Left cardiac atrium (tissue), 4 donors: ENCODE measurements at places on chromosomes 4 and X. TPM values are rescaled to one million over a fixed set of nuclear protein-coding genes. Genes with fewer than 3 reads are reported as not detected.
A peak's percentile ranks its signal among the peaks of the same experiment; 100 is the strongest.

GRCh38 chr4:149166365-149166764, 649.3 kb downstream of the IQCM start:
- DNase-seq = no peak

JCHAIN gene
- total RNA-seq = 9.0 TPM

DNA sequence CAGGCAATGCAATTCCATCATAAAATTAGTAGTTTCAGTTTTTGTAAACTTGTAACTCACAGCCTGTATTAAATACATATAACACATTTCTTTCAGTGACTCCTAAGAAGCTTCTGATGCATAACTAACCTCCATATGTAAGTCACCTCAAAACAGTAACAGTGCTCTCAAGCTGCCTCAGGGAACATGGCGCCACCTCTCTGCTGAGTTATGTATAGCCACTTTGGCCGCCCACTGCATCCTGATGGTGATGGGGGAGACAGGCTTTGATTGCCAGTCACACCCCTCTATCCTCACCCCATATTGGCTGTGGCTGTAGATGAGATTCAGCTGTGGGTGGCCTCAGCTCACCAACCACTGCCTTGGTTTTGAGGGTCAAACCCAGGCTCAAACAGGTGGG, 54.3 kb downstream of the LRBA start:
- DNase-seq = no peak

GATA1 gene
- not detected for total RNA-seq

DNA sequence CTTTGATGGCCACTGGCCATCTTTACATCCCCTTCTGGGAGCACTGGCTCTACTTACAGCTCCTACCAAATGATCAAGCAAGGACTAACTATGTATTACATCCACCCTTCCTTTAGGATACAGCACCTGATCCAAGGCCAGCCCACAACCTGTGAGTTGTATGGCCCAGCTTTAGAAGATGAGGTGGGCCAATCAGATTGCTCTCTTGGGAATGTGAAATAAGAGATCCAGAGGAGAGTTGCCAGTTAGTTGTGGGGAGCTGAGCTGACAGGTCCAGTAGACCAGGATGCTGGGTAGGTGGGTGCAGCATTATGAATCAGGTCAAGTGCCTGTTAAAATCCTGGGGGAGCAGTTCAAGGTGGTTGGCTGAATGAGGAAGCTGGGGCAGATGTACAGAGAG, 111.5 kb downstream of the GNL3L start:
- DNase-seq = no peak

DNA sequence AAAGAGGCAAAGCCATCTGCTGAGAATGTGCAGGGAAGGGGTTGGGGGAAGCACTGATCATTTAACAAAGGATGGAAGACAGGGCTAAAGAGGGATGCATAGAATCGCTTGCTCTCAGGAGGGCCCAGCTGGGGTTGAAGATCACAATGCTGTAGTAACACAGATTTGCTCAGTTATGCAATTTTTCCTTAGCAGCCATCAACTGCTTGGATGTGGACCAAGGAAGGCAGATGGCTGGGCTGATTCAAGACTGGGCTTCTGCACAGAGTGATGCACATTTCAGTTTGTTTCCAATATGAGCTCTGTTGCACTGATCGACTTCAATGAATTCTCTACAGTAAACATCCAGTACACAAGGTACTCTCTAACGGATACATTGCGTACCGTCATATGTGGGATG, 127.8 kb upstream of the TBL1X start:
- no peak for DNase-seq

UGT2B11 gene
- total RNA-seq = not detected

MAGEA2 gene
- total RNA-seq = not detected

SYP gene
- total RNA-seq = 2.8 TPM

DNA sequence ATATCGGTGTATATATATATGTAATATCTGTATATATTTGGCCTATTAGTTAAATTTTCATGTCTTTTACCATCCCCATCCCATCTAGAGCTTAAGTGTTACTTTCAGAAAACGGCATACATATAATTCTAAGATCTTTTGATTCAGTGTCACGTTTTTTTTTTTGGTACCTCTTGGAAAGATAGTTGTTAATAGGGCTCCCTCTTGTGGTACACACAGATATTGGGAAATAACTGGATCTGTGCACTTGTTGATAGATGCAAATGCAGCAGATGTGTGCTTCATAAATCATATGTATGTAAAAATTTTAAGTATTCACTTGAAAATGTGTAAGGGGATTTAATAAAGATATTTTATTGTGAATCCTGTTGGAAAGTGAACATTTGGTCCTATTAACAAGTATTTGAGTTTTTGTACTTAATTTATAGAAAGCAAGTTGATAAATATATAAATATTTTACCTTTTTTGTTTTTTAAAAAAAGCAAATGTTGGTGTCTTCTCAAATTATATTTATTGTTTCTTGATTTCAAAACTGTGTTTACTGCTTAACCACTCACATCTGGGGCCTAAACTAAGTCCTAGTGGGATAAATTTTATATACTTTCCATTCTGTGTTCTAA, 74.7 kb downstream of the PAQR3 start:
- DNase-seq = no peak

- DNase-seq = no peak
Observed at GRCh38 chr4:112371361-112371760, 74.2 kb downstream of the ALPK1 start.

PFKFB1 gene
- total RNA-seq = 0.71 TPM

DNA sequence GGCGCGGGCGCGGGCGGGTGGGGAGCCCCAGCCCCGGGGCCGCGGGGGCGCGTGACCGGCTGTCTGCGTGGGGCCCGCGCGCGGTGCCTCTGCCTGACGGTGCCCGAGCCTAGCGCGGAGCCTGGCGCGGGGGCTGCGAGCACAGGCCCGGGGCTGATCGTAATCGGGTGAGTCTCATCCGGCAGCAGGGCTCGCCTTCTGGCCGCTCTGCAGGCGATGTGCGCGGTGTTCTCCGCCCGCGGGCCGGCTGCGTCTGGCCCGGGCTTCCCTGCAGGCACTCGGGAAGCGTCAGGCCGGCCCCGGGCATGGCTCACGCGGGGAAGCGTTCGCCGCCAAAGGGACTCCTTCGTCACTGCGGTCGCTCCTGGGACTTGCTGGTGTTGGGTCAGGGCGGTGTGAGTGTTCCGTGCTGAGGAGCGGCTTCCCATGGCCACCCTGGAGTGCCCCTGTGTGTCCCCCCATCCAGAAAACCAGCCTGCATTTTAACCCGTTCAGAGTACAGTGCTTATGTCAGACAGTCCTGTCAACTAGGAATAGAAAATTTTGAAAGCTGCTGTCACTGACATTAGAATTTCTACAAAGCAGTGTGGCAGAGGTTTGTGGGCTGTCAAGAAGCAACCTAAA, 40.6 kb downstream of the FAM149A start:
- peak; percentile 65 for DNase-seq

- DNase-seq = no peak
Observed at GRCh38 chr4:18676526-18676915, 655.0 kb upstream of the LCORL start.

UPF3B gene
- total RNA-seq = 3.9 TPM

DNA sequence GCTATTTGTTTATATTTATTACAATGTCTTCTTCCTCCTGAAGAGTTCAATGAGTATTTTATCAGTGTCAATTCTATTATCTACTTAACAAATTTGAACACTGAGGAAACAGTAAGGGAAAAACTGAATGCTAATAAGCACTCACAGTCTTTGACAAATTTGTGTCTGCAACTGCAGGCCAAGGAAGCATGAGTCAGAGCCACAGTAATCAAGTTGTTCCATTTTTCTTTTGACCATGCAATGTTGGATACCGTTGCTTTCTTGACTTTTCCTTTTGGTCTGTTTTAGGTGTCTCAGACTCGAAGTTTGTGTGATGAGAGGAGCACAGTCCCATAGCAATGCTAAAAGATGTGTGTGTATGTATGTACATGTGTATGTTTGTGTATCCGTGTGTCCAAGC, 359.6 kb downstream of the IL1RAPL1 start:
- no peak for DNase-seq

DNA sequence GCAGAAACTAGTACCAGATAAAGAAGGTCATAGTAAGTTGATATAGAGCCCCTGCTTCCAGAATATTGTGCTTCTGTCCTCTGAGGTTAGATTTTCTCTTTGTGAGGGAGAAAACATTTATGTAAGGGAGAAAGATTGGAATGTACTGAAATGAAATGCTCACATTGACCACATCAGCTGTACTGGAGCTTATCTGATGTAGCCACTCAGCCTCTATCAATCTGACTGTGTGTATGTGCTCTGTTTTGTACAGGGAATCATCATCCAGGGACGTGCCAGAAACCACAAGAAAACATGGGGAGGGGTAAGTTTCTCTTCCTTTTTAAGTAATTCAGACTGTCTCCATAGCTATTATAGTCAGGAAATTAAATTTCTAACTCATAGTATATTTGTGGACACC, 56.8 kb downstream of the PRRG1 start:
- no peak for DNase-seq

DNA sequence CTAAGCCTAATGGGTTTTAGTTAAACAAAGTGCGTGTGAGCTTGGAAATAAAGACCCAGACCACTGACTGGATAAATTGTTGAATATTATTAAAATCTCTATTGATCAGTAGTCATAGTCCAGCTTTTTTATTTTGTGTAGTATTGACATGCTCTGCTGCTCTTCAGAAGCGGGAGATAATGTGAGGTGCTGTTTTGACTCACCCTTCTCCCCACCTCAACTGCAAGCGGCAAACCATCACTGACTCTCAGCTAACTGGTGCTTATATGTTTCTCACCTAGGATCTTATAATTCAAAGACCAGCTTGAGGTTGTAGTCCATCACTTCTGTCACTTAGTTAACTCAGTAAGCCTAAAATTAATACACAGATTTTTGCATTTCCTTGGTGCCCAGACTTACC, 72.2 kb downstream of the COMMD8 start:
- no peak for DNase-seq

GRCh38 chrX:117987373-117987772, 129.2 kb downstream of the KLHL13 start:
- DNase-seq = no peak

DNA sequence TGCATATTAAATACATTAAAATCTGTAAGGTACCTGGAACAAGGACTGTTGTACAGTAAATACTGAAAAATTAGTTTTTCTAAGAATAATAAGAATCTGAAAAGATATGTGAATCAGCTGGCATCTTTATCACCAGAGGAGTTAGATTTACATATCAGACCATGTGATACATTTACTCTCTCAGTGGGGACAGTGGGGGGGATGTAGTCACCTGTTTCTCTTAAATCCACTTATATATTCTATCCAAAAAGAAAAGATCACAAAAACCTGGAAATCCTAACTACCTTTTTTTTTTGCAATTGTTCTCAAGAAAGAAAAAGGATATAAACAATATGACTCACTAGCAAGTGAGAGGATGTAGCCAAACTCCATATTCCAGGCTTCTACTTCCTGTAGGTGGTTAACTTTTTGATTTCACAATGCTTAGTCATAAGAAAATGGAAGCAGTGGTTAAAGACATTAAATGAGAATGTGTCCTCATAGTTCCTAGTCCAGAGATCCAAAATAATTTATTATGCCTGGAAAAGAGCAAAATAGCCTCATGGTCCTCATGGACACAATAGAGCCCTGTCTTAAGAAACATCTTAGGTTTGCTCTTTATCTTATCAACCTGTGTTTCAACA, 22.5 kb upstream of the MYOZ2 start:
- no peak for DNase-seq

GRCh38 chrX:74382613-74383012, 38.7 kb upstream of the SLC16A2 start:
- peak; percentile 68 for DNase-seq

EIF2S3 gene
- 69.7 TPM for total RNA-seq

DNA sequence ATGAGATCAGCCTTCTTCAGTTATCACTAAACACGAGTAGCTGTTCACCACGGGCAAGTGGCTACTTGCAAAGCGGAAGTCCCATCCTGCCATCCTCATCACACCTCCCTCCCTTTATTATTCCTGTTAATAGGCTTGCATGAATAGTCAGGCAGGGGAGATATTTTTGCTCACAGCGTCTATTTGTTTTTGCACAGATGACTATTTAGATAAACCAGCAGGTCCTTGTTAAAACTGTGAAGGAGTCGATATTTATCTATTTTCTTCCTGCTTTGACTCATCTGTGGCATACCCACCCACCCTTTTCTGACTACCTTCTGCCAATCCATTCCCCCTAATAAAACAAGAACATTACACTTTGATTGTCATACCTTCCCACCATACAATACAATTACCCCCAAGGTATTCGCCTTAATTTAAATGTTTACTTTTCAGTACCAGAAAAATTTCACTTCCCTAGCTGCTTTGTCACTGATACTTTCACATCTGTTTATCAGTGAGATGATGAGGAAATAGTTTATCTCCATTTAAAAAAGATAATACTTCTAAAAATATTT, 96.6 kb upstream of the BANK1 start:
- no peak for DNase-seq
